ENCODE measurements at places on chromosomes 5 and 9.

DNA sequence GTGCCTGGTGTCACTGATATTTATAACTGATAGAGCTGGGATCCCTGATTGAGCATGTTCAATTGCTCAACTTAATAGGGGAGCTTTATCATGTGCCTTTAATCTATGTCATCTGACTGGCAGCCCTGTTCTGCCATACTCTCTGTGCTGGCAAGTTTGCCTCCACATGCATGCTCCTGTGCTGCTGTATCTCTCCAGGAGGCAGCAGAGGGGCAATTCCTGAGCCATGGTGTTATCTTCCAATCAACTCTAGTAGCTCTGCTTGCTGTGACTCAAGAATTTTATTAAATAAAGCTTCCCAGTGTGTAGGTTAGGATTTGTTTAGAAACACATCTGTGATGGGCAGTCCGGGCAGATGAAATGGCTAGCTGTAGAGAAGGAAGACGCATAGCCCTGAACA, 642.0 kb downstream of the KIF4B start:
- DNase-seq = no peak

DNA sequence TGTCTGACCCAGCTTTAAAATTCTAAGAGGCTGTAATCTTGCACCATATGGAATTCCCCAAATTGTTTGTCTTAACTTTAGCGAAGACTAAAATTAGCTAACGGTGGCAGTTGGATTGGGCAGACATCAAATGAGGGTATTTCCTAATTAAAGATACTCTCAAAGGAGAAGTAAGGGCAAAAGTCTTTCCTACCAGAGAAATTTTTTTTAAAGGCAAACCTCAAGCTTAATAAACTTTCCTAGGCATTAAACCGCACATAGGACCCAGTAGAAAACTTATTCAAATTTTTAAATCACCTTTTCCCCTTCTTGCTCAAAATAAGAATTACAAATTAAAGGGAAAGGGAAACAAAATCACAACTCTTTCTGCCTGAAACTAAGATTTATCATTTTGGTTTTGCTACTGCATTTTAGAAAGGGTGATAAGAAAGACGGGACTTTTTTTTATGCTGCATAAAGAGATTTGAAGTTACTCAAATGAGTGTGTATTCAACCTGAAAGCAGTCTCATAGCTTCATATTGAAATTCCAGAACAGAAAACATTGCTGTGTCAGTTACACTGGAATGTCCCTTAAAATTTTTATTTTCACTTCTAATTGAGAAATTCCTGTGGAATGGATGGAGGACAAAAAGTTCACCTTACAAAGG, 189.1 kb upstream of the PTGER4 start:
- DNase-seq = no peak

DNA sequence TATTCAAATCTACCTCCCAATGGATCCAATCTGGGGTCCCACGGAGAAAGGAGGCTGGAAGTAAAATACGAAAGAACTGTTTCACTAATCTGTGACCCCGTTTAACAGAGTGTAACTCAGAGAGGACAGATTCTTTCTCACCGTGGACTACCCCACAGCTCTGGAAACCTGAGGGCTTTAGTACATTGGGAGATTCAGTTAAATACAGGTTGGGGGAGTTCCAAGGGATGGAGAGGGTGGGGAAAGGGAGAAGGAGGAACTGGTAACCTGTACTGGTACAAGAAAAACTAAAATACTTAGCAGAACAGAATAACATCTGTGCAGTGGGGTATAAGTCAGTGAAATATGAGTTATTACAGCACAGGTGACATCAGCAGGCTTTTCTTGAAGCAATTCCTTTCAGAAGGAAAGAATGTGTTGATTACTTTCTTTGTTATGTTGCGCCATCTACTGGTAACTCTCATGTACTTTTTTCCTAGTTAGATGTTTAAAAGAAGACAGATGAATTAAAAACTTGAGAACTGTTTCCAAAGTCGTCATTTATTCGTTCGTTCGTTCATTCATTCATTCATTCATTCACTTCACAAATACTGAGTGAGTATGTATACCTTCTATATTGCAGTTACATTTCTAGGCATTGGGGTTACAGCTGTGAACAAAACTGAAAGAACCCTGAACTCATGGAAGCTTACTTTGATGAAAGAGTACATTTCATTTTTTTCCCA, 30.0 kb upstream of the STOM start:
- peak; percentile 63 for DNase-seq

DNA sequence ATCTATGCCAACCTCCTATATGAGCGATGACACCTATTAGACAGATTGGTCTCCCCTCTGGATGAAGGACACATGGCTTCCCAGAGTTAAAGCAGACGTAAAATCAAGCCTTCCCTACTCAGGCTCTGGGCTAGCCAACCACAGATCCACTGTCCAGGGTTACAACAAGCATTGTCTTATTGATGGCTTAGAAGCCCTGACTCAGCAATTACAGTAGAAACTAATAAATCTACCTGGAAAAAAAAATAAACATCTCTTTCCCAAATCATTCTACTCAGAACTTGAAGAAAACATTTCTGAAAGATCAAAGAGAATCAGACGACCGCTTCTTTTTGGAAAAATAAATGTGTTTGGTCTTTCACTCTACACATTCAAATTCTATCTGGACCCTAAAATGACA, 189.3 kb downstream of the GLIS3 start:
- no peak for DNase-seq

Data from left renal cortex interstitium (tissue), 4 donors.